ENCODE measurements at places on chromosomes 4 and X.

GRCh38 chr4:122576261-122577188 is 44.3 kb downstream of the IL21 start:
- no peak for DNase-seq

DNA sequence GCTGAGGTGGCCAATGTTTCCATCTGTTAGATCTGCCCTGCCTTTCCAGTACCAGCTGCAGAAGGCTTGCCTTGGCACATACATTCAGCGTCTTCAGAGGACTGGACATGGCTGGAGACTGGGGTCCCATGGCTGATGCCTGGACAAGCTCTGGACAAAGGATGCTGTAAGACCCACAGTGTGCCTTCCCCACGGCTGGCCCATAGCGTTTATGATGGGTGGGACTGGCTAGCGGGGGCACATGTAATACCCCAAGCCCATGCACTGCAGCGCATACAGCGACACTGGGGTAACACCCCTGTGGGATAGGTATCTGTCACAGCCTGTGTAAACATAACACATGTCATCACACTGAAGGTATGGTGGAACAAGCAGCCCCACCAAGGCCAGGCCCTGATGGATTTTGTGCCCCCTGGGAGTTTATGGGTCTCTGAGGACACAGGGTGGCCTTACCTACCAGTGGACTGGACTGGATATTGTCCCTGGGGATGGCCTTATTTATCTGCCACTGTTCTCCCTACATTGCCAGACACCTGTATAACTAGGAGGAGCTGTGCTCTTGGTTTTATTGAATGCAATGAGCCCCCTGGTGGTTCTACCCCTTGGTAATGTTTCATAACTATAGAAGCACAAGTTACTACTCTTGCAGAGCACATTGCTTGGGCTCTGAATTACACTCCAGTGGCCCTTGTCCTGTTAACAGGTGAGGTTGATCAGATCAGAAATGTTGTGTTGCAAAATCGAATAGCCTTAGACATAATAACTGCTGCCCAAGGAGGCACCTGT is 34.3 kb upstream of the TACR3 start:
- no peak for DNase-seq

GRCh38 chr4:146585761-146586333 is 52.8 kb upstream of the POU4F2 start:
- DNase-seq: no peak

- DNase-seq: no peak
Measured at GRCh38 chr4:72376901-72377300, 192.1 kb downstream of the ADAMTS3 start.

DNA sequence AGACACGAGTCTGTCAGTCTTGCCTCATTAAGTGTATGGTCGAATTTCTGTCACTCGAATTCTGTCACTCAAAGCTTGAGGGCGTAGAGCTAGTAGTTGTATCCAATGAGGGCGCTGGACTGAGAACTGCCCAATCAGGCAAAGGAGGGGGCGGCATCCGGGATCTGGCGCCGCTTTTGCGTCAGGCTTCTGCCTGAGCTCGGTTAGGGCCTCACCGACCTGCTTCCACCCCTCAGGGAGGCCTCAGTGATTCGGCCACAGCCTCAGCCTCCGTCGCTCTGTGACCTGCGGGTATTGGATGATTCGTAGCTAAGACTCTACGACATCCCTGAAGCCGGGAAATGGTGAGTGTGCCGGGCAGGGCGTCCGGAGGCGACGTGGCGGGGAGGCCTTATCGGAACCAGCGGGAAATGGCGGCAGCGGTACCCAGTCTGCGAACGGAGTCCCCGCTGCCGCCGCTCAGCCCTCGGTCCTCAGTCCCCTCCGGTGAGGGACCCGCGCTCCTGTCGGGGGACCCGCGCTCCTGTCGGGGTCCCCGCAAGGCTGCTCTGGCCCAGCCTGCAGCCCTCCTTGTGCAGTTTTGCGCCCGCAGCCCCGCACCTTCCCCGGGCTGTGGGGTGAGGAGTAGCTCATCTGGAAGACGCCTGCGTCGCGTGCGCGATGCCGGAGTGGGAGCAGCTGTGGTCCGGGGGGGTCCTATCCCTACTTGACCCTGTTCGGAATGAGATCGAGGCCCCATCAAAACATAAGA is 88.3 kb downstream of the ZNF718 start:
- DNase-seq: no peak

DNA sequence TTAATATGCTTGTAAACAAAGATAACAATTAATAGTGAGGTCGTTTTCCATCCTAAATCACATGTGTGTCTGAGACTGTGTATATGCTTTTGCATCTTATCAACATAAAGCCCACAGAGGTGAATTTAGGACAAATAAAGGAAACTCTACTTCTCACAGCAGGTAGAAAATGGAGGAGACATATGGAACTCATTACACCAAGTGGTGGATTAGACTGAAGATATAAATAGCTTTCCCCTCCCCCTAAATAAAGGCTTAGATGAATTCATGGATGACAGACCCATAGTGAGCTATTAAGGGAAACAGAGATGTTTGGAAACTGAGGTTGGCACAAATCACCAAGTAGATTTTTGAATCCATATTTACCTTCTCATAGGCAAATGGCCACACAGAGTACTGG is 79.7 kb downstream of the GRIA3 start:
- no peak for DNase-seq

DNA sequence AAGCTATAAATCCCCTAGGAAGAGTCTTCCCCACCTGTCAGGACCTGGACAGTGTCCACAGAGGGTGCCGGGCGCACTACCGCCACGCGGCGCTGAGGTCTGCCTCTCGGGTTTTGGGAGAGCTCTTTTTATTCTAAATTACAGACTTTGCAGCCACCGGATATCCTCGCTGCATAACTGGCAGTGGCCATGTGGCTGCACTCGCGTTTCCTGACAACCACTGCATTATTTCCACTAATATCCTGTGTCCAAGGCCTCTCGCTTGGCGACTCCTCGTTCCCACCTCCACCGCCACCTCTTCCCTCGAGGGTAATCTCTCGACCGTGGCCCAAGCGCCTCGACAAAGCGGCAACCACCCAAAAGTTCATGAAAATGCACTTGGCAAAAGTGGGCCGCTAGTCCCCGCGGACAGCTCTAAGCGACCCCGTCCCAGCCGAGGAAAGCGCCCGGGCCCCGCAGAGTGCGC is 512 bp upstream of the TMEM131L start:
- no peak for DNase-seq

DNA sequence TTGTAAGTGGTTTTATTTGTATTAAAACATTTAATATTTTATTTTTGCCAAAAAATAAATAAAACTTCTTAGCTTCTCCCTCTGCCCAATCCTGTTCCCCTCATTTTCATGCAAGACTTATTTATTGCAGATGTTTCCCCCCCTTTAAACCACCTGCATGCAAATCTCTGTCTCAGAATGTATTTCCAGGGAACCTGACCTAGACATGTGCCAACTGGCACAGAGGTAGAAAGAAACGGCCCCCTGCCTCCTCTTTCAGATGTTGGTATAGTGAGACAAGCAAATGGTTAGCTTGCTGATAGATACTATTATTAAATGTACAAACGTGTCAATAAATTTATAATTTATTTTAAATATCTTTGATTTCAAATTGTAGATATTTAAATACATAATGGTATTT is 47.1 kb downstream of the KLF3 start:
- DNase-seq: no peak

- DNase-seq: no peak
Measured at GRCh38 chr4:151850791-151851213, 90.0 kb upstream of the GATB start.

- no peak for DNase-seq
Measured at GRCh38 chr4:68904786-68905185, 46.8 kb downstream of the UGT2A3 start.

- no peak for DNase-seq
Measured at GRCh38 chrX:153412746-153413720, 1.8 kb downstream of the ZFP92 start.

- no peak for DNase-seq
Measured at GRCh38 chrX:69297506-69297905, 132.3 kb upstream of the PJA1 start.

GRCh38 chrX:1480082-1480785 is 27.5 kb upstream of the ASMTL start:
- DNase-seq: no peak

DNA sequence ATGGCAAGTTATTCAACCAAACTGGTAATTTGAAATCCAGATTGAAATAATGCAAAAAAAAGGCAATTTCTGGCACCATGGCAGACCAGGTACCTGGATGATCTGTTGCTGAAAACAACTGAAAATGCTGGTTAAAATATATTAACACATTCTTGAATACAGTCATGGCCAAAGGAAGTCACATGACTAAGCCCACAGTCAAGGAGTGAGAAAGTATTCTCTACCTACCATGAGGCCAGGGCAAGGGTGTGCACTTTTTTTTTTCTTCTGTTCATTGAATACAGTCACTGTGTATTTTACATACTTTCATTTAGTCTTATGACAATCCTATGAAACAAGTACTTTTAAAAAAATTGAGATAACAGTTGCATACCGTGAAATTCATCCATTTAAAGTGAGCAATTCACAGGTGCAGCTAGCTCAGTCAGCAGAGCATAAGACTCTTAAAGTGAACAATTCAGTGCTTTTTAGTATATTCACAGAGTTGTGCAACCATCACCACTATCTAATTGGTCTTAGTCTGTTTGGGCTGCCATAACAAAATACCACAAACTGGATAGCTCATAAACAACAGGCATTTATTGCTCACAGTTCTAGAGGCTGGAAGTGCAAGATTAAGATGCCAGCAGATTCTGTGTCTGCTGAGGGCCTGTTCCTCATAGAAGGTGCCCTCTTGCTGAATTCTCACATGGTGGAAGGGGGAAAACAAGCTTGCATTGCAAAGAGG is 4.8 kb upstream of the MPP1 start:
- no peak for DNase-seq

GRCh38 chr4:25666031-25666630 is 10.5 kb downstream of the SLC34A2 start:
- no peak for DNase-seq

DNA sequence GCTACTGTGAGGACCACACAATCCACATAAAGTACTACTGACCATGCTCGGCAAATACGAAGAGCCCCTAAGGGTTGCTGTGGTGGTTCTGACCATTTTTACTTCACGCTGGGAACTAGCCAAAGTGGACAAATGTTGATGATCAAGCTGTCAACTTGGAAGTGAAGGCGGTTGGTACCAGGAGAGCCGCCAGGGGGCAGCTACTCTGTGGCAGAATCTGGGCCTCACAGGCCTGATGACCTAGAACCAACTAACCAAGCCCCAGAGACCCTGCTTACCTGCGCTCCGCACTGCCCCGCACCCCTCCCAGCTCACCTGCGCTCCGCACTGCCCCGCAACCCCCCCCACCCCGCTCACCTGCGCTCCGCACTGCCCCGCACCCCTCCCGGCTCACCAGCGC is 5.6 kb downstream of the GAK start:
- DNase-seq: no peak

DNA sequence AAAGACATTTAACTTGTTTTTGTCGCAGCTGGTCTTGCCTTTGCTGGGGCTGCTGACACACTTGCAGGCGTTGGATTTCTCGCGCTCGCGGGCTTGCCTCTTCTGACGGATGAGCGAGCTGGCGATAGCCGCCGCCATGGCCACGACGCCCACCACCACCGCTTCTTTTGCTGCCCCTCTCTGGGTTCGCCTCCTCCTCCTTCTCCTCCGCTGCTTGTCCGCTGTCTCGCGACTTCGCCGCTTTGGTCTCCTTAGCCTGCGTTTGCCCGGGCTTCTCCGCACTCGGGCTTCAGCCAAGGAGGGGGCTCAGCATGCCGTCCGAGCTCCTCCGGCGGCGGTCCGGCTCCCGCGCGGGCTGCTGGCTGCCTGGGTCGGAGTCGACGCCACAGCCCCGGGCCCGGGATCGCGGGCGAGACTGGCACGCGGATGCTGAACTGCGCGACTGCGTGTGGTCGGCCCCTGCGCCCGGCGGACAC is 613 bp downstream of the FGF13 start:
- DNase-seq: no peak

GRCh38 chrX:151870602-151871001 is 42.1 kb upstream of the MAGEA4 start:
- DNase-seq: no peak

- no peak for DNase-seq
Measured at GRCh38 chr4:94181815-94182214, 25.9 kb upstream of the SMARCAD1 start.

DNA sequence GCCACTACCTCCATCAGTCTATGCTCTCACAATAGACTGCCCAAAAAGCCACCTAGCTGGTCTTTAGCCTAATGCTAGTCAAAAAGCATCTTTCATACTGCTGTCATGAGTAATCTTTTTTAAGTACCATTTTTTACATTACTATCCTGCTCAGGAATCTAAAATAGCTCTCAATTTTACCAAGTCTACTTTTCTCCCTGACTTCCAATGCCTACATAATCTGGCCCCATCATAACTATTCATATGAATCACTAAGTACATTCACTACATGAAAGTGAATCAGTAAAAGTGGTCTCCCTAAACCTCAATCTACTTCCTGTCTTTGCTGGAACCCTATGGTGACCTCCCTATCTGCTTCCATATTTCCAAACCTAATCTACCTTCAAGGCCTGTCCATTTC is 105.9 kb downstream of the THOC2 start:
- no peak for DNase-seq

DNA sequence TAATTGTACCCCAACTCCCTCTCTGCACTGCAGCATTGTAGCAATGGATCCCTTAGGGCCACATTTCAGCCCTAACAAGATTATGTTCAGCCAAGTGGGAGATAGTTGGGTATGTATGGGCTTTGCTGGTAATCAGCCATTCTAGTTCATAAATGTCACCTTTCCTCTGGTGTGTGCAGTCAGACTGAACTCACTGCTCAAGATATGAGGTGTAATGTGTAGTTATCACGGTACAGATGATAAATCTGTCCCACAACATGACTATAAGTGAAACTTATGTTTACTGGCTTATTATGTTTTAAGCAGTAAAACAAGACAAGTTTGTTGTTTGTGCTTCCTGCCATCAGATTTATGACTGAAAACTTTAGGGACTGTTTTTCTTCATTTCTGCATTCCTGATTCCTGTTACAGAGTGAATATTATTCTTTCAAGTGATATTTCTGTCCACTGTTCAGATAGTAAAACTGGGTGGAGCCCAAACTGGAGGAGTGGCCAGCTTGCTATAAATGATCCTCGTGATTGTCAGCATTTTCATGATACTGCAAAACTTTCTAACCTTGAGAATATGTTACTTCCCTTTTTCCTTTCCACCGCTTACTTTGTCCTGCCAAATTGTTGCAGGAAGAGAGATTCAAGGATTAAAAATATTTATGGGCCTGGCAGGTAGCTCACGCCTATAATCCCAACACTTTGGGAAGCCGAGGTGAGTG is 44.9 kb downstream of the ANAPC4 start:
- no peak for DNase-seq

GRCh38 chr4:169811476-169811875 is 53.7 kb upstream of the HPF1 start:
- DNase-seq: no peak

Data from stimulated activated CD8-positive, alpha-beta memory T cell treated with anti-CD3 and anti-CD28 coated beads, Interleukin-7, amount 100 ng/mL, for 1 hour (primary cell).